ENCODE measurements at places on chromosomes 12 and 14.
A peak's percentile ranks its signal among the peaks of the same experiment; 100 is the strongest.

- DNase-seq, result no peak
Measured at GRCh38 chr14:58307597-58308316, 9.4 kb downstream of the ARID4A start.

DNA sequence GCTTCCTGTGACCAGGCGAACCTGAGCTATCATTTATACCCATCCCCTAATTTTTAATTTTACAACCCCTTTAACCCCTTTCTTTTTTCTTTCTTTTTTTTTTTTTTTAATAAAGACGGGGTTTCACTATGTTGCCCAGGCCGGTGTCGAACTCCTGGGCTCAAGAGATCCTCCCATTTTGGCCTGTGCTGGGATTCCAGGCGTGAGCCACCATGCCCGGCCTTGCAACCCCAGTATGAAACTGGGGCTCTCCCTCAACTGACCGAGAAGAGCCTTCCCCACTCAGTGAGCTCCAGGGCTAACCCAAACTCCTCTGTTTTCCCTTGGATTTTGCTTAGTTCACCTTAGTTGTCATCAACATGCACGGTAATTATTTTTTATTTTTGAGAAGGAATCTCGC is 992 bp downstream of the CPSF2 start:
- no peak for DNase-seq

DNA sequence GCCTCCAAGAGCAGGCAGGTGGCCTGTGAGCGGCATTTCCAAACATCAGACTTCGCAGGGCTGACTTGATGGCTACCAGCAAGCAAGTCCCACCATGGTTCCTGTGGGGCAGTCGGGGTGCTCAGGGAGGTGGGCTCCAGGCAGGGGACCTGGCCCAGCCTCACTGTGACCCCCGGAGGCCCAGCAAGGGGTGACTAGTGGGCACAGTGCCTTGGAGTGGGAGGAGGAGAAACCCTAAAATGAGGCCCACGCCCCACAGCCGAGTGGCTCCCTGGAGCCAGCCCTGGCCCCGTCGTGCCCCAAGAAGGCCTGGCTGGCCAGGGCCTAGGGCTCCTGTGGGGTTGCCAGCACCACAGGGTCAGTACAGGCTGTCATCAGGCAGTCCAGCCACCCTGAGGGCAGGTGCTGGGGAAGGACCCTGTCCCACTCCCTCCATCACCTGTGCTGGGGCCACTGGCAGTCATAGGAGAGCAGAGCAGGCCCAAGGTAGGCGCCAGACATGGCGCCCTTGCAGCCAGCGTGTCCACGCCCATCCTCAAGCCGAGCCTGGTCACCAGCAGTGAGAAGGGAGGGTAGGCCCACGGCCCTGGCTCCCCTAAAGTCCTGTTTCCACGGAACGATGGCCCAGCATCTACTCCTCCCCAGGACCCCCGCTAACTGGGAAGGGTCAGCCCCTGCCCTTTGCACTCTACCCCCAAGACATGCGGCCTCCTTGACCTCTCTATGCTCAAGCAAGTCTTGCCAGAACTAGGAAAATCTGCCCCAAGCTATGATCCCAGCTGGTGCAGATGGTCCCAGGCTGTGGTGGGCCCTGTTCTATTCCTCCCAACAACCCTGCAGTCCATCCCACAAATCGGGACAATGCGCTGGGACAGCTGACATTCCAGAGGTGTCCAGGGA is 144.2 kb upstream of the C14orf180 start:
- DNase-seq, result no peak

DNA sequence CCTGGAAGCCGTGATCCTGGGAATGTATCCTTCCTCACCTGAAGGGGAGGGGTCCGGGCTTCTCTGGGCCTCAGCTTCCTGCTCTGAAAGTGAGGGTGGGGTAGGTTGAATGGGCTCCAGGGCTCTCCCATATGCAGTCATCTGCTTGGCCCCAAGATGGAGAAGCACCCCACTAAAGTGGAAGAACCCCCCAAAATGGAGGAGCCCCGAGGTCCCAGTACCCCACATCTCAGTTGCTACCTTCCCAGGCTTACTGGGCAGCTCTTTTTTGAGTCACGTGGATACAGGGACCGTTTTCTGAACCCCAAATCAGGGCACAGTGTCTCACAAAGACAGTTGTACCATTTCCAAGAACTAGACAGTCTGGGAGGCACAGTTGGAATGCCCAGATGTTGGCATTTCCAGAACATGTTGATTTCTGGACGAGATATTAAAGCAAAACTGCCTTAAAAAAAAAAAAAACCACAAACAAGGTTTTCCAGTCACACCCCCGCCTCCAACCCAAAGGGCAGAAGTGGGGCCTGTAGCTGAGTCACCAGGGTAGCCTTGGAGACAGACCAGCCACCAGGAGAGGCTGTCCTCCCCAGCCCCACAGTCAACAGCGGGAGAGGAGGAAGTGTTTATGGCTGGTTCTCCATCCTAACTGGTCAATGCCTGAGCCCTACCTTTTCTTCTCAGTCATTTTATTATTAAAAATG is 12.1 kb downstream of the VASH1 start:
- DNase-seq, result peak; percentile 26

GRCh38 chr12:65885312-65885711 is 61.0 kb downstream of the HMGA2 start:
- no peak for DNase-seq

- DNase-seq, result no peak
Measured at GRCh38 chr14:103702497-103703432, 12.5 kb downstream of the XRCC3 start.

DNA sequence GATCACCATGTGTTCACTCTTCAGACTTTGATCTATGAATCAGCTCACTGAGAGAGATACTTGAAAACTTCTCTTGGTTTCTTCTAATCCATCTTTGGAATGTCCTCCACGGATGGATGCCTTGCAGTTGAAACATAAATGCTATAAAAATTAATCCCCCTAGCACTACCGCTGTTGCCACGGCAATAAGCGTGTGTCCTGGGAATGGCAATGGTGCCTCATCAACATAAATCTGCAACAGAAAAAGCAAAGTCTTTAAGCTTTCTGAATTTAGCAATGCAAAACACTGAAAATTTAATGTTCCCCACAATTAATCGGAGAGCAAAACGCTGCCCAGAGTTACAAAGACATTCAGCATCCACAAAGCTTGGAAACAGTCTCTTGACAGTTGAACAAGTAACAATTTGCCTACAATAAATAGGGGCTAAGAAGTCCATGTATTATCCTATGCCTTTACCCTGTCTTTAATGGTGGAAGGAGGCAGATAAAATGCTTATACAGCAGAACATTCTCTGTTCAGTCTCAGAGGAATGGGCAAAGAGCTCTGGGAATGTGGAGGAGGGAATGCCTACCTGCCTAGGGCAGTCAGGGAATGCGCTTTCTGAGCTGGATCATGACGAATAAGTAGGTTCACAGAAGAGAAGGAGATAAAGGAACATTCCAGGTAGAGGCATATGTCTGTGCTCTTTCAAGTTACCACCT is 70.9 kb upstream of the PPP4R3A start:
- DNase-seq, result no peak

GRCh38 chr14:34691206-34691605 is 23.2 kb downstream of the CFL2 start:
- no peak for DNase-seq

DNA sequence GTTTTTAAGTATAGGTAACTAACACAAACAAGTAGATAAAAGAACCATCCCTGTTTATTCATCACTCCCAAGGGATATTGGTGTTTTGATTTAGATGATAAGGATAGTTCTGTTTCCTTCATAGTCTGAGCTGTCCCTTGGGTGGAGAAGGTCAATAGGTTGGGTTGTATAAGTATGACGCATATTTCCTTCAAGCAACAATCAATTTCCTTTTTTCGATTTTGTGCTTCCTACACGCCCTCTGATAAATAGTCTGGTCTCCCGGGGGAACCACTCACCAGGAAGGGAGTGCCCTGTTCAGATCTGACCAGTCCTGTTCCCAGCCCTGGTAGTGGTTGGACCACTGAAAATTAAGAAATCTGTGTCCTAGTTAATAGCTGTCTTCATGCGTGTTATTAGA is 378.8 kb upstream of the FAR2 start:
- no peak for DNase-seq

DNA sequence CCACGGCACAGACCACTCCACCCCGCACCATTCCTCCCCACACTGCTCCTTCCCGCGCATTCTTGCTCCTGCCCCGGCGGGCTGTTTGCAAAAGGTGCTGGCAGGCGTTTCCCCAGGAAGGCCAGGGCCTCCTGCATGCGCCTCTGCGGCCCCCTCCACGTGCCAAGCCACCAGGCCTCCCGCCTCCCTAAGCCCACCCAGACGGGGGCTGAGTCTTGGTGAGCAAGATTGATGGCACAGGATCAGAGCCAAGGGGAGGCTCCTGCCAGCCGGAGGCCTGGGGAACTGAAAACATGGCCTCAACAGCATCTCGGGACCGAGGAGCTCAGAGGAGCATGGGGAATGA is 328.3 kb upstream of the DIO3 start:
- DNase-seq, result no peak

DNA sequence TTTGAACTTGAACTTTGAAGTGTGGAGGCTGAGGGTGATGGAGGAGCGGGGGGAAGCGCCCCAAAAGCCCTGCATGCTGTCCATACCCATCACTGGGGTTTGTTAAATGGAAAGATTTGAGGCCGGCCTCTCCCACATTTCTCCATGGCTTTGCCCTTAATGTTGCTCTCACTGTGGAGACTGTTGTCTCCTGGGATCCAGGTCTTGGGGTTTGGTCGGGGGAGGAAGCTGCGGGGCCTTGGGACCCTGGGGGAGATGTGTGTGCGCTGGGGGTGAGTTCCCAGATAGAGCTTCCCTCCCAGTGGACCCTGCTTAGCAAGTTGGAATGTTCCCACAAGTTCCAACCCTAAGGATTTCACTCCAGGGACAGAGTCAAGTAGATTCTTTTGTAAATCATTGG is 28.0 kb upstream of the LRTM2 start:
- DNase-seq, result no peak

GRCh38 chr14:93729993-93730392 is 58.3 kb downstream of the PRIMA1 start:
- DNase-seq, result no peak

GRCh38 chr14:74875941-74876913 is at the start of gene PROX2:
Gene PROX2 (minus strand): TSS chr14:74876145. CDS start chr14:74863834, 12,311 bp downstream.
- no peak for DNase-seq

GRCh38 chr12:129257524-129257923 is 404.2 kb downstream of the GLT1D1 start:
- DNase-seq, result no peak

GRCh38 chr12:122921917-122922316 is 26.0 kb upstream of the VPS37B start:
- DNase-seq, result no peak

DNA sequence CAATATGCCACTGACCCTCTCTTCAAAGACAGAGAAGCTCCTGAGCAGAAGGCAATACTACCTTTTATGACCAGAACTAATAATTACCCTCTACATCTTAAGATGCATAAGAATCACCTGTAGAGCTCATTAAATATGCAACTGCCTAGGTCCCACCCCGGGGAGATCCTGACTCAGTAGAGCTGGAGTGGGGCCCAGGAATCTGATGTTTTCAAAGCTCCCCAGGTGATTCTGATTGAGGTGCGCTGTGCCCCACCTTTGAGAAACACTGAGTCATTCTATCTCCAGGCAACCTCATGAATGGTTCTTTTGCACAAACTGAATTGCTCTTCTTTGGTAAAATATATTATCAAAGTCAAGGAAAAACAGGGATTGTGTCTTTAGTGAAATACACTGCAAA is 149.3 kb upstream of the BMP4 start:
- no peak for DNase-seq

- DNase-seq, result no peak
Measured at GRCh38 chr14:60760644-60761364, 26.2 kb downstream of the MNAT1 start.

GRCh38 chr12:67697443-67697842 is 48.9 kb downstream of the DYRK2 start:
- no peak for DNase-seq

DNA sequence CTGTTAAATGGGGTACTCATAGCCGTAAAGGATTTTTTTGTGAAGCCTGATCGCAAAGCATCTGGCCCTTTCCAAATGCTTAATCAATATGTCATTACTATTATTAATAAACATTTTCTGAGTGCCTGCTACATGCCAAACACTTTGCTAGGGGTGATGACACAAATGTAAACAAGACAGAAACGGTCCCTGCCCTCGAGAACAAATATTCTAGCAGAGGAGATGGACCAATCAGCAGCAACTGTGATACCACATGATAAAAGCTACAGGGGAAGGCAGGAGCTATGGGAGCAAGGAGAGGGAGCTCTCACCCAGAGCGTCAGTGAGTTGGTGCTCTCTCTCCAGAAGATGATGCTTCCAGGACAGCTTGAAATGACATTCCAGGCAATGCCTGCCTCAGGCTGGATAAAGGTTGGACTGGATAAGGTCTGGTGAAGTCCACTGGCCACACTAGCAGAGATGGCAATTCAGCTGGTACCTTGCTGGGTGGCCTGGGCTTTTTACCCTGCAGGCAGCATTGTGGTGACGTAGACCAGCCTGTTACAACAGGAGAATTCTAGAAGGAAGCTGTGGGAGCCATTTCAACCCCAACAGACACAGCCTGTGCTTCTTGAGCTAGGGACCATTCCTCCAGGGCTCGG is 41.1 kb downstream of the ERH start:
- no peak for DNase-seq

- no peak for DNase-seq
Measured at GRCh38 chr14:29953501-29953900, 25.9 kb upstream of the PRKD1 start.

GRCh38 chr12:10716277-10716676 is 6.8 kb downstream of the YBX3 start:
- DNase-seq, result no peak

DNA sequence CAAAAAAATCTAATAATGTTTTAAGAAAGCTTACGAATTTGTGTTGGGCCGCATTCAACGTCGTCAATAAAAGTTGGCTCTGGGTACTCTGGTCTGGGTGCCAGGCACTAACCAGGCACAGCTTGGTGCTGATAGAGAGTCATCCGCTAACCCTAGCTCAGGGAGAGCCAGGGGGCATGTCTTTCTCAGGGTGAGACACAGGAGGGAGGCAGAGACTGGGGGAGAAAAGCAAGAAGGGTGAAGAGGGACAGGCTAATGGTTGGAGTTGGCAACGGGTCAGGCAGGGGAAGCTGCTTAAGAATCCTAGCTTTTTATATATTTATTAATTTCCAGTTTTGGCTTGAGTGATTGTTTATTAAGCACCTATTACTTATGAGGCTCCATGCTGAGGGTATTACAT is 105.0 kb downstream of the CMKLR1 start:
- no peak for DNase-seq

GRCh38 chr12:77323788-77324415 is 258.5 kb upstream of the E2F7 start:
- DNase-seq, result no peak

All from stimulated activated CD8-positive, alpha-beta memory T cell treated with anti-CD3 and anti-CD28 coated beads, Interleukin-7, amount 100 ng/mL, for 4 hours (primary cell).